Small intestine (tissue), 16 donors: ENCODE measurements at places on chromosomes 1 and 21.

DNA sequence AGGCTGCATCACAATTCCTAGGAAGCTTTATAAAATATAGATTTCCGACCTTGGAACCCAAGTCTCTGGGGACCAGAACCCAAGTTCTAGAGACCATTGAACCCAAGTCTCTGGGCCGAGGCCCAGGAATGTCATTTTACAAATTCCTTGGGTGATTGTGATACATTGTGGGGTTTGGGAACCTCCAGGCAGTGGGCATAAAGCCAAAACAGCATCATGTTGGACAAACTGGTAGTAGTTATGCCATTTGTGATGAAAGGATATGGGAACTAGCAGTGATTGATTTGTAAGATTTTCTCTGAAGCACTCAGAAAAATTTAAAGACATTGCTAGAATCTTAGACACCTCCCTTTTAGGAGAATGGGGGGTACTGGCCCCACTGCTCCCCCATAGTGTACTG lies 160.2 kb downstream of the HIVEP3 start:
- no peak overlapping the region for H3K4me3 ChIP-seq
- H3K27ac ChIP-seq, result no peak overlapping the region
- no peaks in the 10 kb centered on the region for H3K4me1 ChIP-seq
- no peaks in the 10 kb centered on the region for H3K36me3 ChIP-seq
- no peaks in the 10 kb centered on the region for H3K27me3 ChIP-seq
- DNase-seq, result no peak

DNA sequence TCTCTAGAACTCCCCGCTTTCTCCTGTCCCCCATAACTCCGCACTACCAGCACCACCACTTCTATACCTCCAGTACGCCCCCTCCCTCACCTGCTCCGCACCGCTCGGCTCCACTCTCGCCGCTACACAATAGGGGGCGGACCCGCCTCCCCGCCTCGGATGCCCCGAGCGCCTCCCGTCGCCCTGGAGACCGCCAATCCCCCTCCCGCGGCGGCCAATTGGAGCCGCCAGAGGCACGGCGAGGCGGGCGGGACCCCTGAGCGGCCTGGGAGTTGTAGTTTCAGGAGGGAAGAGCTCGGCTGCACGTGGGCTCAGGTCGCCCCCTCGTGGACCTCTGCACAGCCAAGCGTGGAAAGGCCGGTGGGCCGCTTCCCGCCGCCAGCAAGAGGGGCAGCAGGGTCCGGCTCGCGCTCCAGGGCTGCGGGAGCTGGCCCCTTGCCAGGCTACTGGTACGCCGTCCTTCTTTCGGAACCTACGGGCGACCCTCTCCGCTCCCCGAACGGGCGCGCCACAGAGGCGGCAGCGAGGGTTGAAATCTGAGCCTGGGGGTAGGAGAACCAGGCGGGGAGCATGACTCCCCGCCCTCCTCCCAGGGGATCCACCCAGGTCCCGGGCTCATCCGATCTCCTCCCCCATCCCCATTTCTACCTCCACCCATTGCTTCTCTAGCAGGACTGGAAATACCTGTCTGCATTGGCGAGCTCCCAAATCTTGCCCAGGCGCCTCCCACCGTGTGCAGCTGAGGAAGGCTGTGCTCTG lies at the start of gene IGSF9:
IGSF9 (minus strand) TSS at position 131 of the 759 bp plus-strand sequence. CDS start 2,159 bp downstream, outside the sequence.
- peaks cover 2% of the 10 kb centered on the region for H3K4me1 ChIP-seq
- peak within 1 kb of the TSS; percentile 97 for H3K27ac ChIP-seq
- H3K27me3 ChIP-seq, result no peaks in the 10 kb centered on the region
- peak within 1 kb of the TSS; percentile 57 for H3K4me3 ChIP-seq
- peaks cover 30% of the 10 kb centered on the region for H3K36me3 ChIP-seq

- no peaks in the 10 kb centered on the region for H3K36me3 ChIP-seq
- H3K4me1 ChIP-seq, result no peaks in the 10 kb centered on the region
- H3K4me3 ChIP-seq, result peak overlapping the region; percentile 21
- no peak overlapping the region for H3K27ac ChIP-seq
Measured at GRCh38 chr1:25906644-25907300, 553 bp upstream of the STMN1 start.

DNA sequence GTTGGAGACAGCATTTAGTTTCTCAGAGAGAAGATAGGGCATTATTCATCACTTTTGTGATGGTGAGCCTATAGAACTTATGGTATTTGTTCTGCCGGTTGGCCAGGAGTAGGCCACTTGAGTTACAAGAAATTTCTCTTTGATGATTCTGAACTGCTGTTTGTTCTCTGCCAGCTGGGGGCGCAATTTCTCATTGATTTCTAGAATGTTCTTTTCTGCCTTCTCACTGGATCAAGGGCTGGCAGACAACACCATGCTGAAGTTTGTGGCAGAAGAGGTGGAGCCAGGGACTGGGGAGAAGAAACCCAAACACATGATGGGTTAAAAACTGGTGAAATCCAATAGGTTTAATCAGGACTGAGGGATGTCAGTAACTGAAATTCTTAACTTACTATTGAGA lies 360.6 kb downstream of the FAM72C start:
- no peaks in the 10 kb centered on the region for H3K27me3 ChIP-seq
- H3K4me1 ChIP-seq, result no peaks in the 10 kb centered on the region
- no peak for DNase-seq
- no peaks in the 10 kb centered on the region for H3K36me3 ChIP-seq

DNA sequence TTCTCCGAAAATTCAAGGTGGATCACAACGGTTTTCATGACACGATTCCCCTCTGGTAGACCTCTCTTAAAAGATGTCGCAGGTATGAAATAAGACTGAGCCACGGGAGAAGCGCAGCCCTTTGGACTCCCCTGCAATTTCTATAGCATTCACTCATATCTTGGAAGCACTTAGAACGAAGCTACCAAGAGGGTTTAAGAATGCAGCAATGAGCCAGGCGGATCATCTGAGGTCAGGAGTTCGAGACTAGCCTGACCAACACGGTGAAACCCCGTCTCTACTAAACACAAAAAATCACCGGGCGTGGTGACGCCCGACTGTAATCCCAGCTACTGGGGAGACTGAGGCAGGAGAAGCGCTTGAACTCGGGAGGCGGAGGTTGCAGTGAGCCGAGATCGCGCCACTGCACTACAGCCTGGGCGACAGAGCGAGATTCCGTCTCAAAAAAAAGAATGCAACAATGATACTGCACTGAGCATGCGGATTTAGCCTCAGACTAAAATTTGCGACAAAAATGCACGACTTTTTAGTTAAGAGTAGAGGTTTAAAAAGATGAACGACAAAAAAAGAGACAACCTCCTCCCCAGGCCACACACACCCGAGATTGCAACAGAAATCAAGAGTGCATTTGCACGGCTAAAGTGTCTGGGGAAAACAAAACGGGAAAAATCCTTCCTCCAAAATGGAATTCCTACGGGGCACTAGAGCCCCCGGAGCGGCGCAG lies 743 bp downstream of the TOMM20 start:
- H3K27me3 ChIP-seq, result no peaks in the 10 kb centered on the region
- peaks cover 4% of the 10 kb centered on the region for H3K36me3 ChIP-seq
- H3K27ac ChIP-seq, result peak overlapping the region; percentile 92
- peak; percentile 49 for DNase-seq

- no peaks in the 10 kb centered on the region for H3K4me1 ChIP-seq
- no peak for DNase-seq
- H3K36me3 ChIP-seq, result no peaks in the 10 kb centered on the region
- H3K27ac ChIP-seq, result no peak overlapping the region
Measured at GRCh38 chr1:107976431-107976830, 11.5 kb upstream of the VAV3 start.

- H3K27ac ChIP-seq, result no peak overlapping the region
- H3K36me3 ChIP-seq, result no peaks in the 10 kb centered on the region
- DNase-seq, result no peak
- H3K4me1 ChIP-seq, result peaks cover under 1% of the 10 kb centered on the region
Measured at GRCh38 chr1:205241366-205242030, 13.8 kb downstream of the TMCC2 start.

- H3K4me3 ChIP-seq, result no peak overlapping the region
- H3K4me1 ChIP-seq, result peaks cover 7% of the 10 kb centered on the region
- H3K36me3 ChIP-seq, result no peaks in the 10 kb centered on the region
- no peaks in the 10 kb centered on the region for H3K27me3 ChIP-seq
- H3K27ac ChIP-seq, result no peak overlapping the region
- DNase-seq, result no peak
Measured at GRCh38 chr21:43814215-43815106, 25.1 kb downstream of the RRP1 start.

GRCh38 chr1:195908121-195908520 lies 700.1 kb downstream of the KCNT2 start:
- no peak overlapping the region for H3K4me3 ChIP-seq
- no peaks in the 10 kb centered on the region for H3K27me3 ChIP-seq
- H3K4me1 ChIP-seq, result no peaks in the 10 kb centered on the region
- H3K27ac ChIP-seq, result no peak overlapping the region

GRCh38 chr1:166490437-166490991 lies 323.7 kb upstream of the FAM78B start:
- H3K4me1 ChIP-seq, result no peaks in the 10 kb centered on the region
- H3K36me3 ChIP-seq, result no peaks in the 10 kb centered on the region
- no peaks in the 10 kb centered on the region for H3K27me3 ChIP-seq
- H3K4me3 ChIP-seq, result no peak overlapping the region

GRCh38 chr1:233282582-233282886 lies 13.0 kb downstream of the PCNX2 start:
- no peak overlapping the region for H3K4me3 ChIP-seq
- H3K4me1 ChIP-seq, result no peaks in the 10 kb centered on the region
- no peaks in the 10 kb centered on the region for H3K36me3 ChIP-seq
- no peak overlapping the region for H3K27ac ChIP-seq
- H3K27me3 ChIP-seq, result no peaks in the 10 kb centered on the region
- DNase-seq, result no peak

DNA sequence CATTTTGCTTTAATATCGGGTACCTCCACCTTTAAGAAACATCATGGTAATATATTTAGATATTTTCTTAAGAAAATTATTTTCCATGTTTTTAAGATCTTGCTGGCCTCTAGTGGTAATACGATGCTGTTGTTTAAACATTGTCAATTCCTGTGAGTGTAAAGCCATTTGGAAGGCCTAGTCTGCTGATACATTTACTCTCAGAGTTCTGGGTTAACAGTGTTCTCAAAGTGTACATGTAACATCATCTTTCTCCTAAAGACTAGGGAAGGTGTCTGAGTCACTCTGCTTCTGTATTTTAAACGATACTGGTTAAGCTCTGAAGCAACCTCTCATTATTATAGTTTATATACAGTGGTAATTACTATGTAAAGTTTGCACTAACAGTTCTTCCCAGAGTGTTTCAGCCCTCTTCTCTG lies 189.1 kb downstream of the RASAL2 start:
- H3K4me1 ChIP-seq, result no peaks in the 10 kb centered on the region
- peak; percentile 28 for DNase-seq
- no peaks in the 10 kb centered on the region for H3K27me3 ChIP-seq
- H3K36me3 ChIP-seq, result no peaks in the 10 kb centered on the region

GRCh38 chr1:172566196-172566997 lies 33.4 kb downstream of the SUCO start:
- no peak for DNase-seq
- H3K4me1 ChIP-seq, result no peaks in the 10 kb centered on the region
- no peaks in the 10 kb centered on the region for H3K27me3 ChIP-seq
- H3K4me3 ChIP-seq, result no peak overlapping the region
- peaks cover 11% of the 10 kb centered on the region for H3K36me3 ChIP-seq

DNA sequence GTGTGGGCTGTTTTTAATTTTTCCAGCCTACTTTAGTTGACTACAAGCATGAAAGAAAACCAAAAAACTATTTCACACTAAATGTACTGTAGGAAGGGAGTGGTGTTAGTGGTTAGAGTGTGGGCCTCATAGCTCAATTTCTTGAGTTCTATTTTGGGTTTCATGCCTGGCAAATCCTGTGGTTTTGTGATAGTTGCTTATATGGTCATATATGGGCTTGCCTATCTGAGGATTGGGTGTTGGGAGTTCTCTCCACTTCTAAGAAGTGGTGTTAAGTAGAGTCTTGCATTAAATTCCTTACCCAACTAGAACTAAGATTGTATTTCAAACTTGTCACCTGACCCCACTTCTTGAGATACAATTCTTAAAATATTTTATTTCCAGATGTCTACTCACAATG lies 37.8 kb upstream of the COL11A1 start:
- H3K27ac ChIP-seq, result no peak overlapping the region
- H3K4me3 ChIP-seq, result no peak overlapping the region
- H3K36me3 ChIP-seq, result no peaks in the 10 kb centered on the region
- no peaks in the 10 kb centered on the region for H3K4me1 ChIP-seq

DNA sequence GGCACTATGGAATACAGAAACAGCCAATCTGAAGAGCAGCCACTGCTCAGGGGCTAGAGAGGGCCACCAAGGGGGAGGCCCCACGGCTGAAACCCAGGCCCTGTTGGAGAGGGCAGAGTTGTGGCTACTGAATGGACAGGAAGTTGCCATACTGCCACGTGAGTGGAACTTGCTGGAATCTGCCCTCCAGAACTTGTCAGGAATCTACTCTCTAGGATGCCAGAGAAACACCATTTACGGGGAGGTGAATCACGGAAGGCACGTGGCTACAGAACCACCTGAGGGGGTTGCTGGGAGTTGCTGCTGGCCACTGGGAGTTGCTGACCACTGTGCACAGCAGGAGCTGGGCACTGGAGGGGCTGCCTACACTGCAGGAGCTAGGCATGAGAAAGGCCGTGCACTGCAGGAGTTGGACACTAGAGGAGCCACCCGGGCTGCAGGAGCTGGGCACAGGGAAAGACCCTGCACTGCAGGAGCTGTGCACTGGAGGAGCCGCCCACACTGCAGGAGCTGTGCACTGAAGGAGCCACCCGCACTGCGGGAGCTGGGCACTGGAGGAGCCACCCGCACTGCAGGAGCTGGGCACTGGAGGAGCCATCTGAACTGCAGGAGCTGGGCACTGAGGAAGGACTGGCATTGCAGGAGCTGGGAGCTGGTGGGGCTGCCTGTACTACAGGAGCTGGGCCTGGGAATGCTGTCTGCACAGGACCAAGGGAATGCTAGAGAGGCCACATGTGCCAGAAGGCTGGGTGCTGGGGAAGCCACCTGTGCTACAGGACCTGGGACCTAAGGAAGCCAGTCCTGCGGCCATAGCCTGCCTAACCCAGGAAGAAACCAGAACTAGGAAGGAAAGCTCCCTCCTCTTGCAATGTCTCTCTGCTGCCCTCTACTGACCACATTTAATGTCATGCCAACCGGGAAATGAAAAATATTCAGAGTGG lies 343.4 kb downstream of the MATN1 start:
- no peaks in the 10 kb centered on the region for H3K36me3 ChIP-seq
- H3K27me3 ChIP-seq, result peaks cover 11% of the 10 kb centered on the region
- H3K4me3 ChIP-seq, result no peak overlapping the region
- H3K4me1 ChIP-seq, result peaks cover 3% of the 10 kb centered on the region
- H3K27ac ChIP-seq, result no peak overlapping the region

DNA sequence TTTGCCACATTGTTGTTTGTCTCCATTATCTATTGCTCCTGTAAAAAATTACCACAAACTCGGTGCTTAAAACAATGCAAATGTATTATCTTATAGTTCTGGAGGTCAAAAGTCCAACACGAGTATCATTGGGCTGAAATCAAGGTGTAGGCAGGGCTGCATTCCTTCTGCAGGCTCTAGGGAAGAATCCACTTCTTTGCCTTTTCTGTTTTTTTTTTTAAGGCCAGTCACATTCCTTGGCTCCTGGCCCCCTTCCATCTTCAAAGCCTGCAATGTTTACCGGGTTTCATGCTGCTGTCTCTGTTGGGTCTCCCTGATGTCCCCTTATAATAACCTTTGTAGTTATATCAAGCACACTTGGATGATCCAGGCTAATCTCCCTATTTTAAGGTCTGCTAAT lies 212.7 kb downstream of the PTBP2 start:
- H3K4me1 ChIP-seq, result no peaks in the 10 kb centered on the region
- peak; percentile 31 for DNase-seq
- no peak overlapping the region for H3K4me3 ChIP-seq
- H3K27ac ChIP-seq, result no peak overlapping the region
